HFF-Myc (cell line): ENCODE measurements at places on chromosomes 3 and 15.

DNA sequence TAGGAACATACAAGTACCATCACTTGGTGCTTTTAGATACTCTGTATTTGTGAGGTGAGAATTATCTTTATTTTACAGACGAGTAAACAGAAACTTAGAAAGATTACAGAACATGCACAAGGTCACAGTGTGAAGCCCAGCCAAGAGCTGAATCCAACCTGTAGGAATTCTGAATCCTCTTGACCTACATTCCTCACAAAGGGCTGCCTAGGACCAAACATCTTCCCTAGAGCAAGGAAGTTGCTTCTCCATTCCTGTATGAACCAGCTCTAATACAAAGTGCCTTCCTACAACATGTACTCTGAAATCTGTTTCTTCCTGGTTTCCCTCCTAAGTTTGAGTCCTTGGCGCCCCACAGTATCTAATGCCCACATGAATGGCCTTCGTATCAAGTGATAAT is 2.9 kb downstream of the HDGFL3 start:
- no peak for DNase-seq

- no peak for DNase-seq
These were observed 69.5 kb downstream of the KCNAB1 start for GRCh38 chr3:156189927-156190326.

- DNase-seq = no peak
These were observed 125.6 kb downstream of the CADPS start for GRCh38 chr3:62749657-62750056.

DNA sequence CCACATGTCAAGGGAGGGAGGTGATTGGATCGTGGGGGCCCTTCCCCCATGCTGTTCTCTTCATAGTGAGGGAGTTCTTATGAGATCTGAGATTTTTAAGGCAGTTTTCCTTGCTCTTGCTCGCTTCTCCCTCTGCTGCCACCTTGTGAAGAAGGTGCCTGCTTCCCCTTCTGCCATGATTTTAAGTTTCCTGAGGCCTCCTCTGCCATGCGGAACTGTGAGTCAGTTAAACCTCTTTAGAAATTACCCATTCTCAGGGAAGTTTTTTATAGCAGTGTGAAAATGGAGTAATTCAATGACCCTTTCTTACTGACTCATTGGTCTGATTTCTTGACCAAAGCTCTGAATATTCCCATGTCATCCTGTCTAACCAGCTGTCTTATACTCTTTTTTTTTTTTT is 484.4 kb upstream of the TPRG1 start:
- DNase-seq = no peak

DNA sequence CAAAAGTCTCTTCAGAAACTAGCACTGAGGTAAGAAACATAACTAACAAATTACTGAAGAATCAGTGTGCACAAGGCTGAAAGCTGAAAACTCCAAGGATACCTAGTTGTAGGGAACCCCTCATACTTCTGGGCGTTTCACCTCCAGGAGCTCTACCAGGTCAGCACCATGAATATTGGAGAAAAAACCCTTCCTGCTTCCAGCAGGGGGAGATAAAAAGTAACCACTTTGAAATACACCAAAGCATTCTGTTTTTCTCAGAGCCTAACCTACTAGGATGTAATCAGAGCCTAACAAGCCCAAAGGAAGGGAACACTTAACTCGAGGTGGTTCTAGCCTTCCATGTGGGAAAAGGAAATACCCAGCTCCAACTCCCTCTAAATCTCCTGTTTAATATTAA is 175.8 kb upstream of the MME start:
- DNase-seq = no peak

GRCh38 chr3:52775877-52776276 is 1.5 kb upstream of the ITIH1 start:
- no peak for DNase-seq
